ENCODE measurements at places on chromosomes 7 and 10.

DNA sequence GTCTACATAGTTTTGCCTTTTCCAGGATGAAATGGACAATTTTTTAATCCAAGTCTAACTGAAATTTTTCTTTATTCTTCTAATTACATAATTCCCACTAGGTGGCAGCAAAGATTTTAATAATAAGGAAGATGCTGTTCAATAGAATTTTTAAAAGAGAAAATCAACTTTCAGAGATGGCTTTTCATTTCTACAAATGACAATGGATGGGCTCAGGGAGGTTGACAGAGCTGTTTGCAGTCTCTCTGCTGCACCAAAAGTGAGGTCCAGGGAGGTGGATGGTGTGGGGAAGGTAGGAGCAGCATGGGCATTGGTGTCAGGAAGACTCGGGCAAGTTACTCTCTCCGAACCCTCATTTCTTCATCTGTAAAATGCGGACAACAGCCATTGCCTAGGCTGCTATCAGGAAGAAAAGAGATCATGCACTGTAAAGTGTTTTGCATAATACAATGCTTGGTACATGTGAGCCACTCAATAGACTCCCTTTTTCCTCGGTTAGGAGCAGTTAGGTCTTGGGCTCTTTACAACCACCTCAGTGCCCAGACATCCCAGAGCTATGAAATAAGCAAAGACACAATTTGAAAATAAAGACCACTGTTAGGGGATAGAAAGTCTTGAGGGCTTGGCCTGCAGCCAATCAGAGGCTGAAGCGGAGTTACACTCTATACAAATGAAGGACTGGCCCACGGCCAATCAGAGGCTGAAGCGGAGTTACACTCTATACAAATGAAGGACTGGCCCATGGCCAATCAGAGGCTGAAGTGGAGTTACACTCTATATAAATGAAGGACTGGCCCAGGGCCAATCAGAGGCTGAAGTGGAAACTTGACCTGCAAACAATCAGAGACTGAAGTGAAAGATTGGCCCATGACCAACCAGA is 107.1 kb downstream of the ABLIM1 start:
- DNase-seq = no peak

DNA sequence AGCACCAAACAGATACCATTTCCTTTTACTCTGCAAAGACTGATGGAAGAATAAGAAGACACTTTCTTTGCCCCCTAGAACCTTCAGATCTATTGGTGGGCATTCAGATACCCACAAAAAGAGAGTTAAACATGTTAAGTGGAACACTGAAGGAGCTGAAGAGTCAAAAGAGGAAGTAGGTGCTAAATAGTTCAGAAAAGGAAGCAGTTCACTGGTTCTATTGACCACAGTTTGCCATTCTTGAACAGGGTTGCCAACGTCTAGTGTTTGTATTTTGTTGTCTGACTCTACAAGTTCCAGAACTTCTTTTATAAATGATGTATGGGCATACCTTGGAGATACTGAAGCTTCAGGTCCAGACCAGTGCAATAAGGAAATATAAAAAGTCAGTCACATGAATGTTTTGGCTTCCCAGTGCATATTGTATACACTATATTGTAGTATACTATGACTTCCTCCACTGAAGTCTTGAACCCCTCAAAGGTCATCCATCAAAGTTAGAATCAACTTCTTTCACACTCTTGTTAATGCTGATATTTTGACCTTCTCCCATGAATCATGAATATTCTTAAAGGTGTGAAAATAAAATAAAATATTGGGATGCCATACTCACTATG is 47.5 kb upstream of the AGR3 start:
- DNase-seq = no peak

- no peak for DNase-seq
Observed at GRCh38 chr7:136446751-136447150, 421.7 kb upstream of the CHRM2 start.

GRCh38 chr7:38461887-38462286 is 169.3 kb downstream of the AMPH start:
- DNase-seq = no peak

DNA sequence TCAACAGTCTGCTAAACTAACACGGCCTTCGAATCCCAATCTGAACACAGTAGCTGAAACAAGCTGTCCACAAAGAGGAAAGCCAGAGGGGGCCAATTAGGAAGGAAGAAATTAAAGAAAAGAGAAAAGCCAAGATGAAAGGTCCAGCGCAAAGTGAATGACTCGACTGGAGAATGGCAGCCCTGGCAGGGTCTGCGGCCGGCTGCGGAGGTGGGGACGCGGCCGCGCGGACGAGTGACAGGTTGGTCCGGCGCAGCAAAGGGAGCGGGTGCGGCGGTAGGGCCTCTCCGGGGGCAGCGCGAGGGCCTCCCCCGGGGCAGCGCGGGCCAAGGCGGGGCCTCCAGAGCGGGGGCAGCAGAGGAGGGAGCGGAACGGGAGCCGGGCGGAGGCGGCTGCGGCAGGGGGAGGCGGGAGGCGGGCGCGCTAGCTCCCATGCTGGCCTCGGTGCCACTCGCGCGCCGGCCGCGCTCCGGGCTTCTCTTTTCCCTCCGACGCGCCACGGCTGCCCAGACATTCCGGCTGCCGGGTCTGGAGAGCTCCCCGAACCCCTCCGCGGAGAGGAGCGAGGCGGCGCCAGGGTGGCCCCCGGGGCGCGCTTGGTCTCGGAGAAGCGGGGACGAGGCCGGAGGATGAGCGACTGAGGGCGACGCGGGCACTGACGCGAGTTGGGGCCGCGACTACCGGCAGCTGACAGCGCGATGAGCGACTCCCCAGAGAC is at the start of gene VWC2:
Gene VWC2, plus strand, starts transcription at position 421 of the 718 bp plus-strand sequence. CDS start 1,798 bp downstream, outside the sequence.
- DNase-seq = no peak

GRCh38 chr7:137935884-137936508 is 65.9 kb downstream of the CREB3L2 start:
- DNase-seq = no peak
